ENCODE measurements at places on chromosomes 6 and 20. TPM values are rescaled to one million over a fixed set of nuclear protein-coding genes. Genes with fewer than 3 reads are reported as not detected.

GRCh38 chr6:151502499-151502898 lies 8.7 kb downstream of the CCDC170 start:
- no peaks in the 10 kb centered on the region for H3K36me3 ChIP-seq
- DNase-seq = no peak
- H3K27ac ChIP-seq = no peak overlapping the region
- no peak overlapping the region for H3K4me3 ChIP-seq

DNA sequence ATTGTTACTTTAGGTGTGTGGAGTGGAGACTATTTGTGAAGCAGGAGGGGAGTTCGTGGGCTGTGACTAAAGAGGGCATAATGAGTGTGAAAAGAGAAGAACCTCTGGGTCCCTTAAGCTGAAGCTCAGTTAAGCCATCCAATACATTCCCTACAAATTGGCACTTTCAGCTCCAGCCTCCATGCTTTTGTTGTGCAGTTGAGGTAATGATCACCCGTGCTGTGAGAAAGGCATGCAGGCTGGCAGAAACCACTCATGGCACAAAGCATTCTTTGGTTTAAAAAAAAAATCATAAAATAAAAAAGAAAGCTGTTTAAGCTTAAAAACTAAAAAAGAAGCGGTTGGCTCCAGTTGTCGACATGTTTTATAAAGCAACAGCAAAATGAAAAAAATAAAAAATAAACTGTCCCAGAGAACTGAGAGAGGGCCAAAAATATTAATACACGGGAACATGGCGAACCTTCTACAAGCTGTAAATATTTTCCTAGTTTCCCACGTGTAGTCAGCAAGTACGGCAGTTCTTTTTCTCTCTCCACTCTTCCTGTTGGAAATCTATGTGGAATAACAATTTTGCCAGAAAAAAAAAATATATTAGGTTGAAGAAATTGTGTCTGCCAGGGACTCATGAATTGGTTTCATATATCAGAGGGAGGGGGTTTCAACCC lies 82.2 kb downstream of the ANKRD60 start:
- H3K27ac ChIP-seq = no peak overlapping the region
- H3K4me1 ChIP-seq = no peaks in the 10 kb centered on the region
- H3K27me3 ChIP-seq = peaks cover 2% of the 10 kb centered on the region
- no peak for DNase-seq
- no peaks in the 10 kb centered on the region for H3K36me3 ChIP-seq

DNA sequence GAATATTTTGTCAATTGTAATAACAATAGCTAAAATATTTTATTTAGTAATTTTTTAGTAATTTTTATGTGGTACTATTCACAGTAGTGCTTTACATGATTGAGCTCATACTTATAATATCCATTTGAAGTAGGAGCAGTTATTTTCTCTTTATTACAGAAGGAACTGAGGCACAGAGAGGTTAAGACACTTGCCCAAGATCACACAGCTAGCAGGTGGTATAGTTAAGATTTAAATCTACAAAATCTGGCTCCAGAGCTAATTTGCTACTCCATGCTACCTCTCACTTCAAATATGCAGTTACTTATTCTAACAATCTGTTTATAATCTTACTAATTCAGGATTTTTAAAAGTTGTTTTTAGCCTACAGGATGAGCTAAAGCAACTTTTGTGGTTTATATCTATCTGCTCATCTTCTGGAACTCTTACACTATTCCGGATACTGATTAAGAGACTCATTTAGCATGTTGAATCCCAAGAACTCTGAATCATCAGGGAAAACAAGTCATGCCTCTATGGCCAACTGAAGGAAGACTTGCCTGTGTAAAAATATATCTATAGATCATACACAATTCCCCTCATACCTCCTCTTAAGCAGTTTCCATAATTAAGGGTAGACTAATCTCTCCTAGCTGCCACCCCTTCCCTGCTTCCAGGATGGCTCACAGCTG lies 324.2 kb downstream of the UBE3D start:
- H3K27me3 ChIP-seq = no peaks in the 10 kb centered on the region
- no peak for DNase-seq
- H3K27ac ChIP-seq = no peak overlapping the region
- no peaks in the 10 kb centered on the region for H3K4me1 ChIP-seq
- no peaks in the 10 kb centered on the region for H3K36me3 ChIP-seq

- no peak for DNase-seq
- H3K36me3 ChIP-seq = no peaks in the 10 kb centered on the region
- H3K4me1 ChIP-seq = no peaks in the 10 kb centered on the region
- no peak overlapping the region for H3K4me3 ChIP-seq
- no peaks in the 10 kb centered on the region for H3K27me3 ChIP-seq
Measured at GRCh38 chr20:79565-79964, 7.9 kb upstream of the DEFB125 start.

GRCh38 chr6:135606392-135606791 lies 108.9 kb upstream of the AHI1 start:
- H3K4me3 ChIP-seq = no peak overlapping the region
- H3K27me3 ChIP-seq = no peaks in the 10 kb centered on the region
- no peaks in the 10 kb centered on the region for H3K36me3 ChIP-seq

DNA sequence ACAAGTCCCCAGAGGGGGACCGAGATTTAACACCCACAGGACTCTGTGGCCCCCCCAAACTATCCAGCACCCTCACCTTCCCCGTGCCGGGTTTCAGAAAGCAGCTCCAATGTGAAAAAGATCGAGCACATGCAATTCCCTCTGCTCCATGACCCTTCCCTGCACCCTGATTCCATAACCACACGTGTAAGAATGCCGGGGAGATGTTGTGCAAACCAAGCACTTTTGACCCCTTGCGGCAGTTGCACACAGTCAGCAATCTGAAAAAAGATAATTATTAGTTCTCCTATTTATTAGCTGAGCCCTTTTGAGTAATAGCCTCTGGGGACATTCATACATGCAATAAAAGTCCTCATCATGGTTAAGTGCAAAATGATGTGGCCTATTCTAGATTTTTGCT lies 13.0 kb downstream of the FOXQ1 start:
- H3K27me3 ChIP-seq = no peaks in the 10 kb centered on the region
- no peak for DNase-seq
- no peaks in the 10 kb centered on the region for H3K36me3 ChIP-seq
- no peak overlapping the region for H3K4me3 ChIP-seq
- no peak overlapping the region for H3K27ac ChIP-seq

The ACTL10 gene
- total RNA-seq = 0.33 TPM

The CRISP3 gene
- 1.1 TPM for total RNA-seq

The PBOV1 gene
- total RNA-seq = not detected

The TRIM15 gene
- total RNA-seq = 2.2 TPM

Measured in liver (tissue), 10 donors.